Activated T-cell treated with anti-CD3 and anti-CD28 coated beads, Interleukin-2, amount 50 U/mL, for 72 hours (primary cell): ENCODE measurements at places on chromosomes 4 and X.

DNA sequence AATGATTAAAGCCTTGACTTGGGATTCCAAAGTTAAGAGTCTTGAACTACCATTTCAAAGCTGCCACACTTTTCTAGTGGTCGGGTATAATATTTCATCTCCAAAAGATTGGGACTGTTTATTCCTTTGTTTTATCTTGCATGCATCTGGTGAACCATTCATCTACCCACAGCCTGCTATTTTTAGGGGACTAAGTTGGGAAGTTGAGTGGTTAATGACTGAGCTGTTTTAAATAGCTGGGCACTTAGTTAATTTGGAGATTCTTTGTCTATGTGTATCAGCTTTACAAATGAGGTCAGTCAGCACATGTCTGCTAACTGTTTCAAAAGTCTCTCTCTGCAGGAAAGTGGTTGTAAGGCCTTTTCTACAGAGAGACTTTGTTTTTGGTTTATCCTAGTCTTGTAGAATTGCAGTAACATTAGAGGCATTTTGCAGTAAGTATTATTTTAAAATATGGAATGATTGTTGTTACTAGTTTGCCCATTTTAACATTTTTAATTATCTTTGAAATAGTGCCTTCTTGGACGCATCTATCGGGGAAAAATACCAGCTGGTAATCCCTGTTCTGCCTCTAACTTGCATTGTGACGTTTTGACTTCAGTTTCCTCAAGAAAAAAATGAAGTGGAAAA, 8.2 kb downstream of the BMP2K start:
- DNase-seq, result no peak

DNA sequence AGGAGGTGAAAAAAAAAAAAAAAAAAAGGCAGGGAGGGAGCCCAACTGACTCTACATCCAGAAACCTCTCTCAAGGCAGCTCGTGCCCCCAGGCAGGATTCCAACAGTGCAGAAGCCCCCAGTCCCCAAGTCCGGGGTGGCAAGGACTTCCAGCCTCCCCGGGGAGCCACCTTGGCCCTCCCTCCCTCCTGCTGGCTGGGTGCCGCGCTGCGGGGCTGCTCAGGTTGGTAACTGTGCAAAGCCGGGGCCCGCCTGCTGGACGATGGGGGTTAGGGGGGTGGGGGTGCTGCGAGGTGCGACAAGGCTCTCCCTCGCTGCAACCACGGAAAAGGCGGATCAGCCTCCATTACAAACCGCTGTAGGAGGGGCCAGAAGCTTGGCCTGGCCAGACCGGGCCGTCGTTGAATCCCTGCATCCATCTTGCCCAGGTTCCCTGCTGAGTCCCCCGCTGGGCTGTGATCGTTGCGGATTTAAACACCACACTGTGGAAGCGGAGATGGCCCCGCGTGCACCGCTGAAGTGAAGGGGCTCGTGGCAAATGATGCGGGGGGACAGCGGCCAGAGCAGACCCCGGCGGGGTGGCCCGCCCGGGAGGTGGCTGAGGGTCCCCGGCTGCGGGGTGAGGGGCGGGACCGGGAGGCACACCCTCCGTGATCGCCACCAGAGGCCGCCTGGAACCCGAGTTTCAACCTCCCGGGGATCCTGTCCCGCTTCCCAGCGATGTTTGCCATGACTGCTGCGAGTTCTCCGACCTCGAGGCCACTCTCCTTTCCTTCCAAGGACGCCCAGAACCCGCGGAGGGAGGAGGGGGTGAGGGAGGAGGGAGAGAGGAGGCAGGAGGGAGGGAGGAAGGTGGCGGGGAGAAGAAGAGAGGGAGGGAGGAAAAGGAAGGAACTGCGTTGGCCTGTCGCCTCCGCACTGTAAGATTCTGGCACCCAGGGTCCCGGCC, 58.0 kb upstream of the DDX3X start:
- peak; percentile 57 for DNase-seq

- DNase-seq, result no peak
Measured at GRCh38 chr4:5206016-5206790, 154.9 kb downstream of the STK32B start.

DNA sequence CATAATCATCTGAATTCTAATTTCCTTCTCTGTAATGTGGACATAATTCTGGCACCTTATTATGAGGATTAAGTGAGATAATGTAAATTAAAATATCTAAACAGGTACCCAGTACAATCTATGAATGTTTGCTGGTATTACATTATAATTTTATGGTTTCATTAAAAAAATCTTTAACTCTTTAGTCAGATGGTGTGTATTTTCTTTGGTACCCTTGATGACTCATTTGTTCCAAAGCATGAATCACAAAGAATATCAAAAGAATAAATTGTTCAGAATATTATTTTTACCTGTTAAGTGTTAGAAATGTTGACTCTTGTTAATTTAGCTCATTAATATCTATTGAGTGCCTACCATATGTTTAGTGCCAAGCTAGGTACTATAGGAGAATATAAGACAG, 74.3 kb downstream of the SNX25 start:
- DNase-seq, result no peak

DNA sequence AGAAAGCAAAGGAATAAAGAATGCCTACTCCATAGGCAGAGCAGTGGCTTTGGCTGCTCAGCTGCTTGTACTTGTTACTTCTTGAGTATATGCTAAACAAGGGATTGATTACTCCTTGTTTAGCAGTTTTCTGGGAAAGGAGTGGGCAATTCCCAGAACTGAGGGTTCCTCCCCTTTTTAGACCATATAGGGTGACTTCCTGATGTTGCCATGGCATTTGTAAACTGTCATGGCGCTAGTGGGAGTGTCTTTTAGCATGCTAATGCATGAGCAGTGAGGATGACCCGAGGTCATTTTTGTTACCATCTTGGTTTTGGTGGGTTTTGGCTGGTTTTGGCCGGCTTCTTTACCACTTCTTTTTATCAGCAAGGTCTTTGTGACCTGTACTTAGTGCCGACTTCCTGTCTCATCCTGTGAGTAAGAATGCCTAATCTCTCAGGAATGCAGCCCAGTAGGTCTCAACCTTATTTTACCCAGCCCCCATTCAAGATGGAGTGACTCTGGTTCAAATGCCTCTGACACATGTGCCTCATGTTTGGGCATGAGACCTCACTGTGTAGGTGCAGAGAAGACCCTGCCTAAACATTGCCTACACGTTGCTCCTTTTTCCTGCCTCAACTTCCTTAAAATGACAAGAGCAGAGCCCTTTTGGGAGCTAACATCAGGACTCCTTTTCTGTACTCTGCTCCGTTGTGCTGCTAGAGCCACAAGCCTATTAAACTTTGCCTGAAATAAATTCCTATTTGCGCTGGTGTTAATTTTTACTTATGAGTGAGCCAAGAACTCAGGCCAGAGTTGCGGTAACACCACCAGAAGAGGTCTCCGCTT, 21.0 kb upstream of the UBA6 start:
- DNase-seq, result no peak

DNA sequence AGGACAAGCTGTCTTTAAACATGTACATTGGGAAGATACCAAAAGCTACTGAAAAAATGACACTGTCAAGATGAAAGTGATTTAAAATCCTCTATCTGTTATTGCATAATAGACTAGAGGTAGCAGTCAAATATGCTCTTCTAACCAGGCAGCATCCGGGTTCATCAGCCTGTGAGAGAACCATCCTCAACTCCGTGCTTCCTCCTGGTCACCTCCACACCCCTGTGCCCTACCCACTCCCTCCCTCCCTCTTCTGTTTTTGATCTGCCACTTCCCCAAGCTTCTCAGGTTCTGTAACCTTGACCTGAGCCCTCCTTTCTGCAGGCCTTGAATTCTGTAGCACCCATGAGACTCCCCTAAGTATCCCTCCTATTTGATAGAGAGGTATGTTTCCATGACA, 5.9 kb downstream of the NOX1 start:
- DNase-seq, result no peak

GRCh38 chrX:41761702-41762101, 37.7 kb downstream of the GPR82 start:
- DNase-seq, result no peak

DNA sequence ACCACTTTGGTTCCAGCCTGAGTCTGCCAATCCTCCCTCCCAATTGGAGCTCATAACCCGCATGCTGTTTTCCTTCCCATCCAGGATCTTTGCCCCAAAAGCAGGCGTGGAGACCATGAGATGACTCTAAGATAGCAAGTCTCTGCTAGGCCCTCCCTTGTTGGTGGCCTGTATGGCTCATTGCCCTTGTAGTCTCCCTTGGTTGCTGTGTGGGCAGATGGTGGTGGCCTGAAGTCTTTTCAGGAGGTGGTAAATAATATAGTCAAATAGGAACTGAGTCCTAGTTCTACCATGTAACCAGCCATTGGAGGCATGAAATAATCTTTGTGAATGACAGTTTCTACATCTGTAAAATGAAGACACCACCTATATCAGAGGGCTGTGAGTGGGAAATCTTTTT, 1.2 kb downstream of the ATP6AP1 start:
- DNase-seq, result no peak

DNA sequence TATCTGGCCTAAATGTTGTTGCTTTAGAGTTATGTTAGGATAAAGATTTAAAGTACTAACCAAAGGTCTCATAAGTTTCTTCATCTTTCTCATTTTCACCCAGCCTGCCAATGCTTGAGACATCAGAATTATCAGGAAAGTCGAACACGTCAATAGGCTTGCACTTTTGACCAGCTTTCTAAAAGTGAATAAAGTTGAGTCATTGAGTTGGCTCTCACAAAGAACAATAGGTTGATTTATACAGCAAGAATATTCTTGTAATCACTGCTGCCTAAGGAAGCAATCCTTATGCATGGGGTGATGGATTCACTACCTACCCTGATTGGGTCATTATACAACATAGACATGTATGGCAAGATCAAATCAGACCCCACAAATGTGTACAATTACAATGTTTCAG, 5.0 kb downstream of the CENPU start:
- no peak for DNase-seq

- peak; percentile 67 for DNase-seq
Measured at GRCh38 chr4:26288355-26288909, 32.4 kb upstream of the RBPJ start.

DNA sequence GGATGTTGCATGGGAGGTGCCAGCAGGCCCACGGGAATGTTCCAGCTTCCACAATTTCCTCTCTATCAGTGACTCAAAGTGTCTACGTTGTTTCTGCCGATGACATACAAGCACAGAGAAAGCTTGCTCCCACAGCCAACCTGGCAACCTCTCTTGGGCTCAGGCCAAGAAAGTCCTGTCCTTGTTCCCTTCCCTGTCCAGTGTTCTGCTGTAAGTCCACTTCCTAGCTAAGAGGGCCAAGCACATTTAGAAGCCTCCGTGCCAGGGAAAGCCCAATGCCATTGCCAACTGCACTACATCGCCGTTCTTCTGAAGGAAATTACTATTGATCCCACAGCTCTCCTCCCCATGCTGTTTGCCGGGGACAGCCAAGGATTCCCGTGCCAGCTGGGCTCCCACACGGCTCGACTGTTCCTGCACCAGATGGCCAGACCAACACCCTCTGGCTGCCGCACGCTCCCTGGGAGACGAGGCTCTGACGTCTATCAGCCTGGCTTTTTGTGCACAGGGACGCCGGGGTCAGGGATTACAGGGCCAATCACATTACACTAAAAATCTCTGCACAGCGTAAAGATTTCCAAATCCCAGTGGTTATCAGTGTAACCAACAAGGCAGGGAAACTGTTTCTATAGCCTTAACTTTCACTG, 284.0 kb downstream of the BCOR start:
- DNase-seq, result no peak

- no peak for DNase-seq
Measured at GRCh38 chr4:90495936-90496335, 368.7 kb downstream of the CCSER1 start.

DNA sequence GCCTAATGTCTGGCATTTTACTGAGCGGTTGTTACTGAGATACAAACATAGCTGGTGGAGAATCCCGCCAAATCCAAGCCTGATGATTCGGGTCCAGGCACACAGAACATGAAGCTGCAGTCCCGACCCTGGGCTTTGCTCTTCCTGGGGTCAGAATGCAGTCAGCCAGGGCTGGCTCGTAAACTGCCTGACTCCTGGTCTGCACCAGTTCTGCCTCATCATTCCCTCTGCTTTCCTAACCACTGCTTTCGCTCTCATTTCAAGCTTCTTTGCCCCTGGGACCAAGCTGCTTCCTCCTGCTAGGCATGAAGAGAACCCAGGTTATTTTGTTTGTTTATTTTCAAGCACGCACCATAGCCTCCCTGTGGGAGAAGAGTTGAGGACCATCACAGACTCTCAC, 39.3 kb downstream of the GATB start:
- DNase-seq, result no peak

GRCh38 chr4:15778289-15779241, at the start of gene CD38:
Gene CD38, plus strand, starts transcription at chr4:15778328. Its CDS starts 87 bp downstream, at chr4:15778415.
- peak; percentile 72 for DNase-seq

DNA sequence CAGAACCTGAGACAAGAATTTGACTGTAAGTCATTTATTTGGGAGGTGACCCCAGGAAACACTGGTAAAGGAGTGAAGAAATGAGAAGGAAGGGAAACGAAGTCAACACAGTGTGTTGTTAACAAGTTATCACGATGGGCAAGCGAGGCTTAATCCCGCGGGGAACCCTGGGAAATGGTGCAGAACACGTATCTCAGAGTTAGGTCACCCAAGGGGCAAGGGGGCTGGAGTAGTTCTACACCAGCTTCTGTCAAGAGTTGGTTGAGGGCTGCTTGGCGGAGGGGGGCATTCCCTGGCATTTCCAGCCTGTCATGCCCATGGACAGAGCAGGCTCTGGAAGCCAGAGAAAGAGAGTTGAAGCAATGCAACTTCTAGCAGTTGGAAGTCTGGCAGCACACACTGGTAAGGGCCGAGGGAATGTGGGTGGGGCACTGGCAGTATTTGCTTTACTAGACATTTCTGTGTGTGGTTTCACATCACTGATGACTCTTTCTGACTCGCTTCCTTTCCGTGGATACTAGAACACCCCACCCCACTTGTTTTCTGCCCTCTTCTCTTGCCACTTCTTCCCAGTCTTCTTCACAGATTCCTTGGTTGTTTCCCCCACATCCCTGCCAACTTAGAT, 52.2 kb upstream of the ADGRG2 start:
- no peak for DNase-seq

GRCh38 chr4:75289914-75290582, 224.2 kb downstream of the RCHY1 start:
- DNase-seq, result no peak

DNA sequence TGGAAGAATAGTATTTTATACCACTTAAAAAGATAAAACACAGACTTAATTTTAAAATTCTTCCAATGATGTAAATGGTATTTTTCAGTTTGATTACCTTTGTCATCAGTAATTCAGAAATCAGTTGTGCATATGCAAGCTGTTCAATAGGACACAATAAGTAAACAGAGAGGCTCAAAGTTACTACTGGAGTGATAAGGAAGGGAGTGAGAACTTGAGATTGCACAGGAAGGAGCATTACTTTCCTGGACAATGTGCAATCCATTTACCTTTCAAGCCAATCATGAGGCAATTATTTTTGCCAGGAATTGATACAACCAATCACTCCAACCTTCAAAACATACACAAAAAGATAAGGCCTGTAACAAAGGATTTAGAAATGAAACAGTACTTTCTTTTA, 1024.3 kb downstream of the RAPGEF2 start:
- DNase-seq, result no peak
